Endothelial cell of umbilical vein (primary cell): ENCODE measurements at places on chromosomes 1 and 21.

- peak; percentile 55 for DNase-seq
Measured at GRCh38 chr1:12372761-12373160, 142.9 kb downstream of the VPS13D start.

DNA sequence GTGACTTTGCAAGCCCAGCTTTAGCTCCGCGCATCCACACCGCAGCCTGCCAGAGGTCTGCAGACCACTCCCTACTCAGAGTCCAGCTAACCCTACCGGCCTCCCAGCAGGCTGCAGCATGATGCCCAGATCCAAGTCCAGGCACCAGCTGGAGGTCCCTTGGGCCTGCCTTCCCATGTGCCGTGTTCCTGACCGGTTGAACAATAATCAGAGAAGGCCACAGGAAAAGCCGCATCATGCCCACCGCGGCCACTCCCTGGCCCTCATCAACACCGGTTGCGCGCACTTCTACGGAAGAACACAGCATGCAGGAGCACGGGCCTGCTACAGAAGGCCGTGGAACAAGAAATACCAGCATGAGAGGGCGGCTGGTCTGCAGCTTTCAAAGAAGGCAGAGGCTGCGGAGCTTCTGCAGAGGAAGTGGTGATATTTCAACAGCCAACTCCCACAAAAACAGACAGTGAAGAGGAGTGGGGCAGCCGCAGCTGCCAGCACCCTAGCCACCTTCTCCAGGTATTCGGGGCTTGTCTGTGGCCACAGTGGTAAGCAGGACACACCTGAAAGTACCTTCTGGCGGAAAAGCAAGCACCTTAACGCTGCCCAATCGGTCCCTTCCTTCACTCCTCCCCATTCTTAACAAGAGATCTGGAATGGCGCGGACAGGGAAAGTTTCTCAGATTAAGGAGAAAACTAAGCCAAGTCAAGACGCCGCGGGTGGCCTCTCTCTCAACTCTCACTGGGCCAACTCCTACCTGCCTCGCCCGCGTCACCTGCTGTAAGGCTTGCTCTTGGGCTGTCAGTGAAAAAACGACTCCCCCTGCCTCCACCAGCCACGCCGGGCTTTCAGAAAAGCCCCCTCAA is 1.5 kb downstream of the PGBD5 start:
- DNase-seq: no peak

- DNase-seq: no peak
Measured at GRCh38 chr1:30383221-30383711, 340.1 kb downstream of the MATN1 start.

GRCh38 chr1:11543796-11544195 is 64.8 kb downstream of the DISP3 start:
- DNase-seq: no peak

GRCh38 chr1:63931468-63931867 is 157.7 kb downstream of the ROR1 start:
- no peak for DNase-seq

- no peak for DNase-seq
Measured at GRCh38 chr1:38815903-38816627, 43.5 kb downstream of the RRAGC start.

DNA sequence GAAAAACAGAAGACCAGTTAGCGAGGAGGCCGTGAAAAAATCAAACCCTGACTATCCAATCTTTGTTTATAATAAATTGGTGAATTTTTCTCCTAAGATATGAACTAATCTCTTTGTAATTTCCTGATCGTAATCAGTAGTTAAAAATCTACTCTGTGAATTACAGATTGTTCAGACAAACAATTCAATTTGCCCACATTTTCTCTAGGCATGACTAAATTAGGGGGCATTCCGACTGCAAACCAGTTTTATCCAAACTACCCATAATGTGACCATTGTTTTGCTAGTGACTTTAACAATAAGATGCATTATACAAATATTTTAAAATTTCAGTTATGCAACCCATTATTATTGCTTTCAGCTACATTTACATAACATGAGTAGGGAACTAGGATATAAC is 546.9 kb upstream of the ADAMTS5 start:
- DNase-seq: peak; percentile 11

DNA sequence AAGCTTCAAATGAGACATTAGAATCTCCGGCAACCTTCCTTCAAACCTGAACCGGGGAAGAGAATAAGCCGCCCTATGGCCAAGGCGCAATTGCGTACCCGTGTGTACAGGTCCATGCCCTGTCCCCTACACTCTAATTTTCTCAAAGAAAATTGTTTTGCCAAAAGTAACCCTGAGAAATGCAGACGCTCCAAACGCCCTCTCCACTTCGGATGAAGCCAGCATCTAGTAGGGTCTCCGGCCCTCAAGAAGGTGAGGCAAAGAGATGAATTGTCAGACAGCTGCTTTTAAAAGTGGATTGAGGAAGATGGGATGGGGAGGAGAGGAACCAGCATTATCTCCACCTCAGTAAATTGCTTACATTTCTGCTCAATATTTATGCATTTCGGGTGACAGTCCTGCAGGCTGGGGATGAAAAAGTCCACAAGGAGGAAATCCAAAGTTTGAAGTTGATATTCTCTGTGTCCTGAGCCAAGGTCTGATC is 630 bp upstream of the LHX9 start:
- DNase-seq: no peak

- DNase-seq: no peak
Measured at GRCh38 chr21:42038826-42039425, 28.8 kb upstream of the ZBTB21 start.

DNA sequence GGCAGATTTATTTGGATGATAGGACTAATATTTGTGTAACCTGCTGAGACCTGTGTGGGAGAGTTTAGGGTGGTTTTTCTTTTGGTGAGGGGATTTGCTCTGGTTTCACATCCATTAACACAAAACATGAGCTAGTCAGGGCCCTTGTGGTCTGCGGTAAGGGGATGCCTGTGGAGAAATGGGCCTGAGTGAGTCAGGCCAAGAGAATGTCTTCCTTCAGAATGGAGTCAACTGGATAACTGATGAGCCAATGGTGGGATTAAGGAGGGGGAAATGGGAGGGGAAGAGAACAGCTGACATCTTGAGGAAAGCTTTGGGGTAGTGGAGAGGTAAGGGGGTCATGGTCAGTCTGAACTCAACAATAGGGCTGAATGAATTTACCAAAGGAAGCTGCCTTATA is 13.9 kb downstream of the WNT2B start:
- DNase-seq: no peak

GRCh38 chr1:182995894-182996293 is 27.3 kb upstream of the LAMC1 start:
- no peak for DNase-seq

DNA sequence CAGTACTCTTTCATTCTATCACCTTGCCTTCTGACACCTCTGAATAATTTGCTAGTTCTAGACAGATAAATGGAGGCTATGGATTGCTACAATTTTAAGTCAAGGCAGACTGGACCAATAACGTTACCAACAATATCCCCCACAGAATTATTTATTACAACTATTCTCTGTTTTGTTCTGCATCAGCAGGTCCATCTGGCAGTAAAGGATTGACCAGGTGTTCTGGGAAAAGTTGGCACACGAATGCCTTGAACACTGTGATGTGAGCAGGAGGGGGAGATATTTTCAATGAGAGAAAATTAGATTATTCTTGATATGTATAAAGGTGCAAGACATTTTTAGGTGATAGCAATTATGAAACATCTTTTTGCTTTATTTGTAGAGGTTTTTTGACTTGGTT is 718.8 kb upstream of the TMPRSS15 start:
- DNase-seq: no peak

DNA sequence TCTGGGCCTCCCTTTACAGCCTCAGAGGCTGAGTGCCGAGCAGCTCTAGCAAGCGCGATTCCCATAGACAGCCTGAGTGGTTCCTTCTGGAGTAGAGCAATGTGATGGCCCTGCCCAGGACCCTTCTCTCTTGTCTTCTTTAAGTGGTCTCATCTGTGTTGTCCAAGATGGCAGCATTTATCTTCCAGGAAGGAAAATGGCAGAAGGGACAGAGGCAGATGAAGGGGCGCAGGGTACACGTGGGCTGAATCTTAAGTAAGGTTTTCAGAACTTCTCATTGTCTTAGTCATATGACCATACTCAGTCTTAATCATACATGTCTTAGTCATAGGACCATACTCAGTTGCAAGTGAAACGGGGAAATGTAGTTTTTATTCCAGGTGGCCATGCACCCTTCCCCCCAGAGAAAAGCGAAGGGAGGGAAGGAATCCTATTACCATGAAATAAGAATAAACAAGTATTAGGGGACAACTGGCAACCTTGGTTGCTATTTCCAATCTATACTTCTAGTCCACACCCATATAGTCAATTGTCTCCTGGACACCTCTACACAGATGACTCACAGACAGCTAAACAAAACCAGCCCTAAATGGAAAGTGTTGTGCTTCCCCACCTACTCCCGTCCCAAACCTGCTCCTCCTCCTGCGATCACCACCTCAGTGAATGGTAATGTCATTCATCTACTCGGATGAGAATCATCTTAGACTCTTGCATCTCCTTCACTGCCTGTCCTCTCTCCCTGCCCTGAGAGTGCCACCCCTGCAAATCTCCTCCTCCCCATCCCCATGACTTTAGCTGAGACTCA is 13.3 kb downstream of the OVAAL start:
- DNase-seq: no peak

DNA sequence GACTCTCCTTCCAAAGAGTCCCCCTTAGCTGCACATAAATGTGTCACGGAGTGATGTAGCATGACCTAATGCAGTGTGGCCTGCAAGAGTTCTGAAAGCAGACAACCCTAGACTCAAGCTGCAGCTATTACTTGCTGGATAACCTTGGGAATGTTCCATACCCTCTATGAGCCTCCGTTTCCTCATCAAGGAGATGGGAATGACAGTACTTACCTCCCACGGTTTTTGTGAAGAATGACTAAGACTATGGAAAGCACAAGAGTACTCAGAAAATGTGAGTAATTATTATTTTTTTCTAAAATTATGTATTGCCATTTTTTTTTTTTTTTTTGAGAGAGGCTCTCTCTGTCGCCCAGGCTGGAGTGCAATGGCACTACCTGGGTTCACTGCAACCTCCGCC is 3.0 kb downstream of the TTC39A start:
- DNase-seq: no peak

DNA sequence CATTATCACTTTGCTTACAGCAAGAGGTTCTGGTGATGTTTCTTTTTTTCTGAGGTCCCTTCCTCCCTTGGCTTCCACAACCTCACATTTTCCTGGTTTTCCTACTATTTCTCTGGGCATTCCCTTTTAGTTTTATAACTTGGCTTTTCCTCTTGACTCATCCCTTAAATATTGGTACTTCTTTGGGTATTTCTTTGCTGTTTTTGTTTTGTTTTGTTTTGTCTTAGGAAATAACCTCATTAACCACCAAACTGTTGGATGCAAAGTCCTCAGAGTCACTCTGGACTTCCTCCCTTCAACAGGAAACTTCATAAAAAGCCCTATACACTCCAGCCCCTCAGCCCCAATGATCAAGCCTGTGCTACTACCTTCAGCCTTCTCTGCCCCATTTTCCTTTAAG is 211.1 kb downstream of the DUSP10 start:
- no peak for DNase-seq

DNA sequence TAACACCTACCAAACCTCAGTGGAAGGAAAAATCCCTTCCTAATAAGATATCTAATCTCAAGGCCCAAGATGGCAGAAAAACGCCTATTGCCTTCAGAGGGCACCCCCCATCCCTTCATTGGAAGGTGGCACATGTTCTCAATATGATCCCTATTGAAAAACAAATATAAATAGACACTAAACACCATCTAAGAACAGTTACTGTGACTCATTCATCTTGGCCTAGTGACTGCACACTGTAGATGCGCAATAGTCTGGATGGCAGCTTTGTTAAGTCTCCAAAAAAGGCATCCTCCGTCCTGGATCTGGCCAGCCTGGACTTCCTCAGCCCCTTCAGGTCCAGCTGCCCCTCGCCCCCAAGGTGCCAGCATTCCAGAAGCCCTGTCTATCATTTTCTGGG is 121.9 kb downstream of the CAPN8 start:
- DNase-seq: no peak

DNA sequence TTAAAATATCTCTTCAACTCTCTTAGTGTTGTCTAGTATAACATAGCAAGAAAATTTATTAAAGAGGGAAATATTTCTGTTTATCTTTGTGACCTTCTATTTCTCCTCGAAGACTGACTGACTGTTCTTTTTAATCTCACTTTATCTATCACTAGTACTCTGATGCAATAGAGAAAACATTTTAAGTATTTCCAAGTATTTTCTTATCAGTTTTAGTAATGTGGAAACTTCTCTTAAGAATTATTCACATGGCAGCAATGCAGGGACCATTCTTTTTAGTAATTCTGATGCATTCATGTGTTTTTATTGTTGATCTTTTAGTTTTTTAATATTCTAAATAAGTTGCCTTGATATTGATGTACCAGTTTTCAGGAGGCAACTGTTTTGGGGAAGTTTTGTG is 115.7 kb downstream of the NEK7 start:
- DNase-seq: peak; percentile 56

DNA sequence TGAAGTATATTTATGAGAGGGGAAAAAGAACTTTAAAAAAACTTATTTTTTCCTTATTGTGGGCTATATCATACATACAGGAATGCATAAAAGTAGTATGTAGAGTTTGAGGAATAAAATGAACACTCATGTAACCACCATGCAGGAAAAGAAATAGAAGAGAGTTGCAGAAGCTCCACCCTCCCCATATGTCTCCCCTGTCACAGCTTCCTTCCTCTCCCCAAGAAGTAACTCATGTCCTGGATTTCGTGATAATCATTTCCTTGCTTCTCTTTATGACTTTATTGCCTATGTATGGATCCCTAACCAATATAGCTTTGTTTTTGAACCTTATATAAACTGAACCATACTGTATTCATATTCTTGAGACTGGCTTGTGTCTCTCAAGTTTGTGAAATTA is 126.4 kb downstream of the ZZZ3 start:
- DNase-seq: no peak

DNA sequence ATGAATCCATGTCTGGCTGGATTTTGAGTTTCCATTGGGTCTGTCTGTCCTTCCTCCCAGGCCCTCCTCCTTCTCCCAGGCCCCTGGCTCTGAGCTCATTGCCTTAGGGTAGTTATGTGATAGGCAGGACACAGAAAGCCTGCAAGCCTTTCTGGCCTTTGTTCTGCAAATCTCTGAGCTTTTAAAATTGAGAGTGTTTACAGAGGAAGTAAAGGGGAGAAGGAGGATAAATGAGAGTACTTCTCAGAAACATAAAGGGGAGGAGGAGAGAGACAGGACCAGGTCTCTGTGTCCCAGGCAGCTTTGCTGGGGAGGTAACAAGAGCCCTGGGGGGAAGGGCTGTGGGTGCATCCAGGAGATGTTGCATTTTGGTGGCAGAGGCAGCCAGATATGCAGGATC is 126.7 kb downstream of the FOXD2 start:
- DNase-seq: no peak

- no peak for DNase-seq
Measured at GRCh38 chr1:2470290-2471158, 5.6 kb upstream of the PLCH2 start.
